NB4 (cell line): ENCODE measurements at places on chromosomes 4 and X.

DNA sequence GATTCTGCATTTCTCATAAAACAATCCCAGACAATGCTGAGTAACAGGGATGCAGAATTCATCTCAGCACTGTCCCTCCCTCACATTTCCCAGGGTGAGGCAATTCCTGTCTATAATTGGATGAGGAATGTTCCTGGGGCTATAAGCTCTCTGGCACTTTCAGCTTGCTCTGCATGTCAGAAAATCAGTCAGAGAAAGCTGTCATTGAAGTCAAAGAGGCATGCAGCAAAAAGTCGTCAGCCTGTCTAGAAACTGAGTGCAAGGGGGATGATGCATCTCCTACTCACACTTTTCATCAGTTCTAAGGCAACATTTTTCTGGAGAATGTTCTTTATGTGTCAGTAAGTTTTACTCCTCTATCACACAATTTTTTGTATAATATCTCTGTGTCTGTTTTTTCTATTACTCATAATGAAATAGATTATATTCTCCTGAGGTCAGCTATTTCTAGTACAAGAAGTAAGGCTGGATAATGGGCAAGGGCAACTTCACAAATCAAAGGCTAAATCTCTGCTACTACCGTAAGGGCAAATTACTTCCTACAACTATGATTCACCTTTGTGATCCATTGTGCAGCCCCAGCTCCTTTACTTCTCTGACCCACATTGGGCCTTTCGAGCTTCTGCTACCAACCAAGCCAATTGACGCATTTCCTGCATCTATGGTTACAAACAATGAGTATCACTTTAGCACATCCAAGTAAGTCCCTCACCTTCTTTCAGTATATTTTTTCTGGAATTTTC lies 56.0 kb downstream of the TASL start:
- no peak for DNase-seq

- no peak for DNase-seq
Observed at GRCh38 chrX:110132450-110133114, 129.7 kb downstream of the TMEM164 start.

- no peak for DNase-seq
Observed at GRCh38 chrX:110734271-110734670, 61.3 kb downstream of the CHRDL1 start.

DNA sequence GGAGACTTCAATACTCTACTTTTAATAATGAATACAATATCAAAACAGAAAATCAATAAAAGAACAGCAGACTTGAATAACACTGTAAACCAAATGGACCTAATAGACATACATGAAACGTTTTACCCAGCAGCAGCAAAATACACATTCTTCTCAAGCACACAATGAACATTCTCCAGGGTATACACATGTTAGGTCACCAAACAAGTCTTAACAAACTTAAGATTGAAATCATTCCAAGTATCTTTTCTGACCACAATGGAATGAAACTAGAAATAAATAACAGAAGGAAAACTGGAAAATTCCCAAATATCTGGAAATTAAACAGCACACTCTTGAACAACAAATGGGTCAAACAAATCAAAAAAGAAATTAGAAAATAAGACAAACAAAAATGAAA lies 145.0 kb upstream of the CT83 start:
- no peak for DNase-seq

DNA sequence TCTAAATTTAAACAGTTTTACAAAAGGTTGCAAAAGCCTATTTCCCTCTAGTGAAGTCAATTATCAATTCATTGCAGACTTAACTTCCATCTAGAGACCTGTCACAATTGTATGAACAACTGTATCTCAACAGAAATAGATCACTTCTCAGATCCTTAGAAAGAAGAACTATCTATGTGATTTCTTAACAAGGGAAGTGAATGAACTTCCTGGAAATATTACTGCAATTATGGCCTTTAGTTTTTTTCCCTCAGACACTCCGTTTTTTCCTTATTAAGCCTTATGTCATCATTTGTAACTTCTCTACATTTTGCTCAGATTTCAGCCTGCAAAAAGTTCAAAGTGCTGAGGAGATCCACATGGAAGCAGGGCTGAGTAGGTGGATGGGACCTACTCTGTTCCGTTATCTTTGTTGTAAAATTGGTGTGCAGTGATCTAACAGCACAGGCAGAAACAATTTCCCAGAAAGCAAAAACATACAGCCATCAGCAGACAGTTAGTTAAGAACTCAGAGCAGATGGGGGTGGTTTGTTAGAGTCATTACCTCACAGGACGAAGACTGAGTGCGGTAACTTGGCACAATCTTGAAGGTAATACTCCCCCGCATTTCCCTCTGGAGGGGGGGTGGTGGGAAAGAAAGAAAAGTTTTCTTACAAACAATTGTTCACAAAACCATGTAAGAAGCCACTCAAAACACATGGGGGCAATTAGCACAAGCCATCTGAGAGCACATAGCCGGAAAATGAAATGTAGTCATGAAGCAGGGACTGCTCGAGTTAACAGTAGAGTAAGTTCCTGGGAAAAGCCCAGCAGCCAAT lies 112.3 kb downstream of the NYX start:
- peak; percentile 56 for DNase-seq

DNA sequence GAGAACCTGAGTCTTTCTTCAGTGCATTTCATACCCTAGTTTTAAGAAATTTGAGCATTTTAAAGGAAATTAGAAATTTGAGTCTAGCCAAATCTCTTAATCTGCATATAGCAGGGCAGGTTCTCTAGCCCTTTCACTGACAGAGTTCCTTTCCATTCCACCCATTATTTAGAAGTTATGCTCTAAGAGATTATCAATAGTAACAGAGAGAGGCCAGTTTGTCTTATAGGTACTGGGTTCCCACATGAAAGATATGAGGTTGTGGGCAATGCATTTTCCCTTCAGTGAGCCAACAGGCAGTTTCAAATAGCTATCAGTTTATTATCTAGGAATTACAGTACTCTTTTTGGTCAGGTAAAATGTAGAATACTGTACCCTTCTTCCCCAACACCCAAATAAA lies 7.3 kb upstream of the GALNT7 start:
- no peak for DNase-seq

- no peak for DNase-seq
Observed at GRCh38 chr4:9904976-9905587, 116.2 kb downstream of the SLC2A9 start.

DNA sequence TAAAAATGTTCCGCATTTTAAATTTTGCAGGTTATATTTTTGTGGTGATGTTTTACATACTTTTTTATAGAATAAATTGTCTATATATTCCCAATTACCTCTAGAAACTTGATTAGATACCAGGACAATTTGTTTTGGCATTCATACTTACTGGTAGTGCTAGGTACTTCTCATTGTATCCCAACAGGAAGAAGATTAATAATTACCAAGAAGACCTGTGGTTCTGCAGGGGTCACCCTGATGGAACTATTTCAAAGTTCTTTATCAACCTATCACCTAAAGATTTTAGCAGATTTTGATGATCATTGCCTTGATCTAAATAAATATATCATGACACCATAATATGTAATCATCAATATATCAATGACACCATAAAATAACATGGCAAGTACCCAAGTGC lies 22.5 kb upstream of the FAM9A start:
- DNase-seq = no peak

GRCh38 chr4:134078230-134078914 lies 123.2 kb downstream of the PABPC4L start:
- DNase-seq = no peak

- DNase-seq = peak; percentile 33
Observed at GRCh38 chr4:56681158-56681852, at the start of gene HOPX. Gene HOPX (minus strand): TSS chr4:56681296. CDS start chr4:56657816, 23,480 bp downstream.

GRCh38 chrX:135518161-135518560 lies 2.3 kb upstream of the INTS6L start:
- no peak for DNase-seq

DNA sequence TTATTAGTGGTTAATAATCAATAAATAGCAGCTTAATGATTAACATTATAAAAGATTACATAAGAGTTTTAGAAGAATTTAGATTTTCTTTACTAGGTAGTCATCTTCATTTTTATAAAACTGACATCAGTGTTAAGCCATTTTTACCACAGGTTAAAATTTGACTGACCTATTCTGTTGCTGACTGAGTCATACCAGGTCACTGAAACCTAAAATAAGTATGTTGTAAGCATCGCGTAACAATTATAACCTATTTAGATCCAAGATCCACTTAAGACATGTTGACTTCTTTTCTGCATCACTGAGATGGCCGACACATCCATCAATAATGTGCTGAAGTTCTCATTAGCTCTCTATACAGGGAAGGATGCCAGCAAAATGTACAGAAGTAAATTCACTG lies 36.7 kb downstream of the ARX start:
- no peak for DNase-seq

GRCh38 chrX:2410279-2411020 lies 90.3 kb downstream of the DHRSX start:
- DNase-seq = no peak

DNA sequence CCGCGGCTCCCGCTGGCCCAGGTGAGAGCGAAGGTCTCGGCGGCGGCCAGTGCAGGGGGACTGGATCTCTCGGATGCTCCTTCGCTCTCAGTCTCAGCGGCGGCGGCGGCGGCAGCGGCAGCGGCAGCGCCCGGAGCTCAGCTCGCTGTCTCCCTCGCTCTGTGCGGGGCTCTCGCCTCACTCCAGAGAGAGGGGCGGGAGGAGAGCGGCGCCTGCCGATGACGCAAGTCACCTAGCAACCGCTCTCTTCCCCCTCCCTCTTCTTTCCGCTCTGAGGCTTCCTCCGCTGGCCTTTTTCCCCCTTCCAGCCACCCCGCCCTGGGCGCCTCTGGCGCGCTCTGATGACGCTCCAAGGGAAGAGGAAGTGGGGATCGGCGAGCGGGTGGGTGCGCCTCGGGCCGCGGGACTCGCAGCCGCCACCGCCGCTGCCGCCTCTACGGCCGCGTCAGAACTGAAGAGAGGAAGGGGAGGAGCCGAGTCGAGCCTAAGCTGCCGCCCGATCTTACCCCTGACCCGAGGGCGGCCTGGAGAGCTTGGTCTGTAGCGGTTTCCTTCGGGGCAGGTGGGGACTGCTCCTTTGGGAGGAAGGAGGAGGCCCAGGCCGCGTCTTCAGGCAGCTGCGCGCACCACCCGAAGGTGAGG lies at the start of gene FBXW7:
Gene FBXW7, minus strand, starts transcription at position 190 of the 642 bp plus-strand sequence. CDS start 124,289 bp downstream, outside the sequence.
- DNase-seq = peak; percentile 99

GRCh38 chrX:42269186-42269585 lies 345.8 kb upstream of the CASK start:
- DNase-seq = peak; percentile 30
